Frontal cortex (tissue), 4 donors: ENCODE measurements at places on chromosomes 6 and 20. TPM values are rescaled to one million over a fixed set of nuclear protein-coding genes. Genes with fewer than 3 reads are reported as not detected.

Gene GPX6
- total RNA-seq, result not detected

Gene KIFC1
- total RNA-seq, result 4.1 TPM

Gene GHRH
- not detected for total RNA-seq

Gene HEY2
- total RNA-seq, result 1.2 TPM

Gene SCUBE3
- 1.6 TPM for total RNA-seq

Gene OR2H1
- total RNA-seq, result under 0.01 TPM

Gene TPMT
- total RNA-seq, result 8.2 TPM

Gene TFAP2B
- total RNA-seq, result not detected

Gene RARS2
- 45.7 TPM for total RNA-seq

Gene TRAPPC3L
- total RNA-seq, result under 0.01 TPM

Gene LHFPL5
- total RNA-seq, result 0.82 TPM

Gene IYD
- total RNA-seq, result not detected

Gene NELFCD
- 45.7 TPM for total RNA-seq

Gene ZNF341
- 2.4 TPM for total RNA-seq

Gene LCA5
- total RNA-seq, result 14.3 TPM

Gene PDYN
- total RNA-seq, result 16.3 TPM

Gene ZNF334
- total RNA-seq, result 11.4 TPM
